Effector memory CD8-positive, alpha-beta T cell (primary cell): ENCODE measurements at places on chromosomes 16 and 17.
A peak's percentile ranks its signal among the peaks of the same experiment; 100 is the strongest.

DNA sequence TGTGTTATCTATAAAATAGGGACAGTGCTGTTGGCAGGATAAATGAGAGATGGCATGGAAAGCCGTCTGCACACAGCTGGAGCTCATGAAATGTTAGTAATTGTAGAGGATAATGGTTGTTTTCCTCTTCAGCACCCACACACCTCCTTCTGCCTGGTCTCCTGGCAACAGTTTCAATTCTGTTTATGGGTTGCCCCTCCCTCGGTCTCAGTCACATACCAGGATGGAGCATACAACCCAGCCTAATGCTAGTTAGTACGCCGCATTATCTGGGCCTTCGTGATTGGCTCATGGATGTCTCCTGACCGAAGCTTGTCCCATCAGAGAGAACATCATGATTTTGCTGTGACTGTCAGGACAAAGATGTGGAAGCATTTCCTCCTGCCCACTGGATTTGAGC, 126.2 kb upstream of the WSCD1 start:
- H3K27ac ChIP-seq, result no peak overlapping the region
- no peak for DNase-seq
- peaks cover 3% of the 10 kb centered on the region for H3K36me3 ChIP-seq
- no peaks in the 10 kb centered on the region for H3K4me1 ChIP-seq
- H3K27me3 ChIP-seq, result peaks cover 80% of the 10 kb centered on the region
- no peak overlapping the region for H3K4me3 ChIP-seq

DNA sequence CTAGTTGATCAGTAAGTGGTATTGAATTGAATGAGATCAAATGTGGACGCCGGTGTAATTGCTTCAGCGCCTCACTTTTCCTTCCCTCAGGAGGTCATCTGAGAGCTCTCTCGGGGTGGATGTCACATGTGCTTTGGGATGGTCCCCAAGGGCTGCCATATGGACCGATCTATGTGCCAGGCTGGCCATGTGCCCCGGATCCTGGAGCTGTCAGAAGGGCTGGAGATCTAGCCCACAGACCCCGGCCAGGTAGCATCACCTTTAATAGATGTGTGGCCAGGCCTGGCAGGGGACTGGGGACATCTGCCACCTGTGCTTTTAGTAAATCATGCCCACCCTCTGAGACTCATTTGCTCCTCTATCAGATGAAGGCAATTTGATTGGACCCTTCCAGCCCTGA, 95.3 kb upstream of the CRHR1 start:
- no peaks in the 10 kb centered on the region for H3K36me3 ChIP-seq
- H3K27ac ChIP-seq, result no peak overlapping the region
- no peak for DNase-seq
- H3K4me1 ChIP-seq, result no peaks in the 10 kb centered on the region
- no peak overlapping the region for H3K4me3 ChIP-seq

DNA sequence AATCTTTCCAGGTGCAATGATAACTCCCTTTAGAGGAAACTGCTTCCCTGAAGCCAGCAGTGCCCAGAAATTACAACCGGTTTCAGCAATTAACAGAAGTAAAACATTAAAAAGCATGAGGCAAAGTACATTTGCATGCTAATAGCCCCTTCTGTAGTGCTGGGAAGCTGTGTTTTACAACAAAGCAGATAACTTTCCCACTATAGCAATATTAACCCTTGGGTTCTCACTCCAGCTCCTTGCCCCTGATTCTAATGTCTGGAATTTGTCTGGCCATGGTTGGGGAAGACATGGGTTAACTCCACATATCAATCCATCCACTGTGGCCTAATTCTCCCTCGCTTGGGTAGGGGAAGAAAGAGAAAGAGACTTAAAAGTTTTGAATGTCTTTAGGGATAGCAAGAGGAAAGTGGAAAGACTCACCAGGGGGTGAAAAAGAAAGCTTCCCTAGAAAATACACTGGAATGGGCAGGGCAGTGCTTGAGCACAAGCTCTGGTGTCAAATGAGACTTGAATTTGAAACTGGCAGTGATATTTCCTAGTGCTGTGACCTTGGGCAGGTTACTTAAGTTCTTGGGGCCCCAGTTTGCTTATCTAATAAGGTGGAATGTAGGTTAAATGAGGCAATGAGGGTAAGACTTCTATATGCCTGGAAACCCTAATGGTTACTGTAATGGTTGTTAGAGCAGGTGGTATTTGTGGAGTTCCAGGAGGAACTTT, 102.0 kb downstream of the SOX9 start:
- peaks cover 14% of the 10 kb centered on the region for H3K27me3 ChIP-seq
- H3K4me1 ChIP-seq, result no peaks in the 10 kb centered on the region
- no peak for DNase-seq

DNA sequence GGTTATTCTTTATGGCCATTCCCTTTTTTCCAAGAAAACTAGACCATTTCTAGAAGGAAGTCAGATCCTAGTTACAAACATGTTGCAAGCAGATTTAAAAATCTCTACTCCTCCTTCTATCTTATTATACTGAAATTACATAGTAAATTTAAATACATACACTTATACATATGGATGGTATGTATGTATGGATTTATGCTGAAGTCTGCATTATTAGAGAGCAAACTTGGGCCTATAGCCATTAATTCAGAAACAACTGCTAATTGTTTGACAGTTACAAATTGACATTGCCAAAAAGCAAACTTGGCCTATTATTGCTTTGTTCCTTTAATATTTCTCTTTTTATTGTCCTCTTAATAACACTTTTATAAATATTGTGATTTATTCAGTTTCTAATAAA, 67.1 kb downstream of the NFAT5 start:
- no peak overlapping the region for H3K4me3 ChIP-seq
- H3K27me3 ChIP-seq, result no peaks in the 10 kb centered on the region
- peaks cover 46% of the 10 kb centered on the region for H3K36me3 ChIP-seq
- DNase-seq, result no peak

DNA sequence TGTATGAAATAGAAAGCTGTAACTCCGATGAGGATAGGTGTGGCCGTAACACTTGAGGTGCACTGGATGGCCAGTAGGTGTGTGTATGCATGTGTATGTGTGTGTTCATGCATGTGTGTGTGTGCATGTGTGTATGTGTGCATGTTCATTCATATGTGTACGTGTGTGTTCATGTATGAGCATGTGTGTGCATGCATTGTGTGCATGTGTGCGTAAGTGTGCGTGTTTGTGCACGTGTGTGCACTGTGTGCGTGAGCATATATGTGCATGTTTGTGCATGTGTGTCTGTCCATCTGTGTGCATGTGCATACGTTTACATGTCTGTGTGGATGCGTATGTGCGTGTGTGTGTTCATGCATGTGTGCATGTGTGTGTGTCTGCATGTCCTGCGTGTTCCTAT, 145.5 kb downstream of the C16orf95 start:
- DNase-seq, result no peak
- H3K27me3 ChIP-seq, result peaks cover 26% of the 10 kb centered on the region
- H3K4me1 ChIP-seq, result no peaks in the 10 kb centered on the region
- peaks cover 2% of the 10 kb centered on the region for H3K36me3 ChIP-seq
- no peak overlapping the region for H3K4me3 ChIP-seq
- no peak overlapping the region for H3K27ac ChIP-seq

DNA sequence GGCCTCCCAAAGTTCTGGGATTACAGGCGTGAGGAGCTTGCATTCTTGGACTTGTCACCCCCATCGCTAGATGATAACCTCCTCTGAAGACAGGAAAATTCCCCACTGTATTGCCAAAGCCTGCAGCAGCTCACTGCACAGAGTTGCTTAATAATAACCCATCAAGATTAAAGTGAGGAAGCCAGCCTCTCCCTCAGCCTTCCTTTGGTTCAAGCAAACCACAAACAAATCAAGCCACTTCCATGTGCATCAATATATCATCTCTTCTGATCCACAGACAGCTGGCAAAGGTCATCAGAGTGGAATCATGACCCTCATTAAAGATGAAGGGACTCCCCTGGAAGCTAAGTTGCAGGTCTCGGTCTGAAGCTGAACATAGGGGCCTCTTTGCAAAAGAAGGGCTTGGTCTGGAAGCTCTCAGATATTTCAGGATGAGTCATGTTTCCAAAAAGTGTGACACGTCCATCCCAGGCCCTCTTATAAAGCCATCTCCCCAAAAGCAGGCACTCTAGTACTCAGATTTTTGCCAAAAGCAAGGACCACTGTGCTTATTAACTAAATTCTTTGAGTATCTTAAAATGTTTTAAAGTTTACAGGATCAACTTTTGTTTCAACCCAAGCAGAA, 4.8 kb downstream of the EMP2 start:
- no peak for DNase-seq
- H3K27me3 ChIP-seq, result peaks cover 63% of the 10 kb centered on the region
- H3K36me3 ChIP-seq, result no peaks in the 10 kb centered on the region
- no peaks in the 10 kb centered on the region for H3K4me1 ChIP-seq
- no peak overlapping the region for H3K4me3 ChIP-seq

GRCh38 chr16:14476183-14476582, 153.9 kb downstream of the PARN start:
- no peak overlapping the region for H3K4me3 ChIP-seq
- H3K27ac ChIP-seq, result no peak overlapping the region
- no peaks in the 10 kb centered on the region for H3K27me3 ChIP-seq
- H3K4me1 ChIP-seq, result peaks cover 3% of the 10 kb centered on the region

DNA sequence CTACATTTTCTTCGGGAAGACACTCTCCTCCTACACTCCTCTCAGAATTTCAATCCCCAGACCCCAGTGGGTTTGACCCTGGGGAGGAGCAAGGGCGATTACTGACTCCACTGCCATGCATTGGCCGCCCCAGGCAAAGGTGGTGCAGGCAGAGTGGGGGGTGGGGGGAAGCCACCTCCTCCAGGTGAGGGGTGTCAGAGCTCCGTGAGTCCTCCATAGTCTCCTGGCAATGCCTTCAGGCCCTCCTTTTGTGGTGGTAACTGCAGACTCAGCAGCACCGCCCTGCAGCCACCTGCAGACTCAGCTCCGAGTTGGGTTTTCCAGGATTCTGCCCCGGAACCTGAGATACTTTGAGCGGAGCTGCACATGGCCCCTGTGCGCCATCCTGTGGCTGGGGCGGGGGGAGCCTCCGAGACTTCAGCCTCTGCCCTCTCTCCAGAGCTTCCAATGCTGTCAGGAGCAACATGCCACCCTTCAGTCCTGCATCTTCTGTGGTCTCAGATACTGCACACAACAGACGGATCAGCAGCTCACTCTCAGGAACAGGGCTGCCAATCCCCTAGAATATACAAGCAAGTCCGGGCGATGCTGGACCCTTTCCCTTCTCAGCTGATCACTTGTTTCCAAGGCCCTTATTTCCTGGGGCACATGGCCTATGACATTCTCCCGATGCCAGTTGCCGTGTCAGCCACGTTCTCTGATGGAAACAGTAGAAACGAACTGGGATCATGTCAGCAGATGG, 2.4 kb upstream of the SLC47A2 start:
- peaks cover 26% of the 10 kb centered on the region for H3K27me3 ChIP-seq
- H3K27ac ChIP-seq, result no peak overlapping the region
- peaks cover under 1% of the 10 kb centered on the region for H3K36me3 ChIP-seq
- no peak for DNase-seq

DNA sequence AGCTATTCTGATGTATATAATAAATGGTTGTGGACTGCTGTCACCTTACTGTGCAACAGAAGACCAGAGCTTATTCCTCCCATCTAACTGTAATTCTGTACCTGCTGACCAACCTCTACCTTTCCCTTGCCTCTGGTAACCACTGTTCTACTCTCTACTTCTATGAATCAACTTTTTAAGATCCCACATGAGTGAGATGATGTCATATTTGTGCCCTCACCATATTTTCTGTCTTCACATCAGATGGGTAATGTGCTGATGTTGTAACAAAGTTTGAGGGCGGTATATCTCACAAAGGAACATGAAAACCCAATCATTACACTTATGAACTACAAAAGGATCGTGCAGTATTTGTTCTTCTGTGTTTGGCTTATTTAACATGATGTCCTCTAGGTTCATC, 16.8 kb downstream of the BRD7 start:
- DNase-seq, result no peak
- peaks cover 65% of the 10 kb centered on the region for H3K36me3 ChIP-seq
- H3K4me1 ChIP-seq, result peaks cover 12% of the 10 kb centered on the region
- H3K27me3 ChIP-seq, result no peaks in the 10 kb centered on the region
- H3K4me3 ChIP-seq, result no peak overlapping the region

GRCh38 chr17:42133461-42134041, 10.9 kb downstream of the HSPB9 start:
- H3K27ac ChIP-seq, result peak overlapping the region; percentile 65
- no peaks in the 10 kb centered on the region for H3K27me3 ChIP-seq
- H3K4me3 ChIP-seq, result no peak overlapping the region
- no peak for DNase-seq
- peaks cover 39% of the 10 kb centered on the region for H3K4me1 ChIP-seq

GRCh38 chr17:74356646-74357465, 4.8 kb downstream of the BTBD17 start:
- H3K4me3 ChIP-seq, result peak overlapping the region; percentile 20
- H3K27ac ChIP-seq, result no peak overlapping the region
- peaks cover 93% of the 10 kb centered on the region for H3K27me3 ChIP-seq
- no peaks in the 10 kb centered on the region for H3K4me1 ChIP-seq

GRCh38 chr16:56042416-56042815, 148.9 kb upstream of the GNAO1 start:
- H3K27ac ChIP-seq, result no peak overlapping the region
- peaks cover 11% of the 10 kb centered on the region for H3K27me3 ChIP-seq
- H3K4me3 ChIP-seq, result no peak overlapping the region
- no peaks in the 10 kb centered on the region for H3K36me3 ChIP-seq
- H3K4me1 ChIP-seq, result peaks cover 2% of the 10 kb centered on the region
- no peak for DNase-seq

DNA sequence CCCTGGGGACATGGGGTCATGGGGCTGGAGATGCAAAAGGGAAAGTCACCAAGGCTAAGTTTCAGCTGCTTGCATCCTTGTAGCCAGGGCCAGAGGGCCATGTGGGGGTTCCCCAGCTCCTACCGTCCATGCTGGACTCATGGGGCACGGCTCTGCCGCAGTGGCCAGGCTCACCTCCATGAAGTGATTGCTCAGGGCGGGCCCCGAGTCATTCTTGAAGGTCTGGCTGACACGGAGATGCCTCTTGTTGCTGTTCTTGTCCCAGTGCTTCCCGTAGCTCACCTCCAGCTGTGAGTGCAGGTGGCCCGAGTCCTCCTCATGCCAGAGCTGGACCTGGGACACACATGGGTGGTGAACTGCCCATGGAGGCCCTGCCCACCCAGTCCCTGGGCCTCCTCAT, 114.5 kb downstream of the RMI2 start:
- no peaks in the 10 kb centered on the region for H3K27me3 ChIP-seq
- H3K4me1 ChIP-seq, result no peaks in the 10 kb centered on the region
- DNase-seq, result no peak
- H3K27ac ChIP-seq, result no peak overlapping the region
